ENCODE measurements at places on chromosomes 1 and 21.

GRCh38 chr21:14545906-14546480 is at the start of gene SAMSN1:
TSS of gene SAMSN1 (minus strand) at chr21:14546315. CDS start at chr21:14546261, 54 bp downstream.
- DNase-seq = peak; percentile 35

- DNase-seq = no peak
Measured at GRCh38 chr1:175803413-175803812, 60.0 kb upstream of the TNR start.

DNA sequence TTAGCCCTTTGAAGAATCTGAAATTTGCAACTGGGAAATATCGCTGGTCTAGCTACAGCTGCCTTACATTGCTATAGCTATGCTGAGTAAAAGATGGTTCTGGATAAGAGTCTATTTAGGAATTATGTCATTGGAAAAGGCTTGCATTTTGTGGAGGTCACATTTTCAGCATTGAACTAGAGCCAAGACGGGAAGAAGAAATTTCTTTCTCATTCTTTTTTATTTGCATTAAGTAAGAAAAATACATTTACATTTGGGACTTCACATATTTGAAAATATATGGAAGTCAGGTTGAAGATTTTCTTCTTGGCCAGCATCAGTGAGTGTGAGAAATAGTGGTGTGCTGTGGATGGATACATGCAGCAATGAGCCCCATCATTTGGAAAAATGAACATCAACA is 291.6 kb downstream of the PTBP2 start:
- no peak for DNase-seq

DNA sequence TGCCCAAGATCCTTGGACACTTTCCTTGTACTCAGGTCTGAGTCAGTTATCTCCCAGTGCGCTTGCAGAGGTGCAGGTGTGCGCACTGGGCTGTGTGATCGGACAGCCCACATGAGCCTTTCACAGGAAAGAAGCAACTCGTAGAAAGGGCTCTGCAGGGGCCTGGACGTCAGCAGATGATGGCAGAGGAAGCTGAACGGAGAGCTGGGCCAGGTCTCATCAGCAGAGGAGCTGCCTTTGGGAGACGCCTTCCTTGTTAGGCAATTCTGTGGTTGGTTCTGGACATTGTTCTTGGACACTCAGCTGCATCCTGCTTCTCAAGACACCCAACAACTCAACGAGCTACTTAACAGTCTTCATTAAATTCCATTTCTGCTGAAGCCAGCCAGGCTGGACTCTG is 7.5 kb upstream of the PROK1 start:
- no peak for DNase-seq

GRCh38 chr1:110292031-110292741 is 47.0 kb upstream of the RBM15 start:
- DNase-seq = no peak

DNA sequence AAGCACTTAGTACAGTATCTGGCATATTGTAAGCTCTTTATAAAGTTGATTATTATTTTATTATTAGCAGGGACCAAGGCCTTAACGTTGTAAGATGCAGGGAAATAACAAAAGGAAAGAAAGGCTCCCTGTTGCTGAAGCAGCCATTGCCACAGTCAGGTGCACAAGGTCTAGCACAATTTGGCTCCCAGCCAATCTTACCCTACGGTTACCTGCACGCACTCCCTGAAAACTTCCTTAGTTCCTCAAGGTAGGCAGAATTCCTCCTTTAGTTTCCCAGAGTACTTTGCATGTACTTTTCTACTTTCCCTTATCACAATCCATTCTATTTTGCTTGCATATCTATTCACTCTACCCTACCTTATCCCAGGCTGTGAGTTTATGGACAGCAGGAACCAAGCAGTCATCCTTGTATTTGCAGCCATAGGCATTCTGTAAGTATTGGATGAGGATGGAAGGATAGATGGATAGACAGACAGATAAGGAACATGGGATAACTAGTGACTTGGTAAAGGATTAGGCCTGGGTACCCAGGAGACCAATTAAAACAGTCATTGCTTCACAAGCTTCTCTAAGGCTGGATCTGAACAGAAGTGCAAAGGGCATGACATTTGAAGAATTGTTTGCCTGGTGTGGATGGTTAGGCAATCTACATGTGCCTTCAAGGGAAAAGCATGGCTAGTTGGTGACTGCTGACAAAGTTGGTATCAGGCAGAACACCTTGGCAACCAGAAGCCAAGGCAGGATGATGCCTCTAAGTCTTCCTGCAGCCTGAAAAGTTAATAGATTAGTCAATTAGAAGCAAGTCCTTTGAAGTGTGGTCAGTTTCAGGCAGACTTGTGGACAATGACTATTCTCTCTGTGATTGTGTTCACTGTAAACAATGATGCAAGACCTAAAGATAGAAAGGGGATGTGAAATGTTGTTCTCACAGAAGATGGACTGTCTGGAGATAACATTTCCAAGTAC is 20.8 kb upstream of the JAK1 start:
- DNase-seq = no peak

DNA sequence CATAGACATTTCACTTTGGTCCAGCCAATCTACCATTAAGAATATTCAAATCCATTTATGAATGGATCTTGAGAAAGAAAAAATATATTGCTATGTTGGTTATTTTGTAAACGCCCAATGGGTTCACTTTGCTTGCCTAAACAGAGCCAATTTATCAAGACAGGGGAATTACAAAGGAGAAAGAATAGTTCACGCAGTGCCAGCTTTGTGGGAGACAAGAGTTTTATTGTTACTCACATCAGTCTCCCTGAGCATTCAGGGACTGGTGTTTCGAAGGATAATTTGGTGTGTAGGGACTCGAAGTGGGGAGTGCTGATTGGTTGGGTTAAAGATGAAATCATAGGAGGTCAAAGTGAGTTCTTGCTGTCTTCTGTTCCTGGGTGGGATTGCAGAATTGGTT is 135.3 kb downstream of the GABPA start:
- DNase-seq = no peak

DNA sequence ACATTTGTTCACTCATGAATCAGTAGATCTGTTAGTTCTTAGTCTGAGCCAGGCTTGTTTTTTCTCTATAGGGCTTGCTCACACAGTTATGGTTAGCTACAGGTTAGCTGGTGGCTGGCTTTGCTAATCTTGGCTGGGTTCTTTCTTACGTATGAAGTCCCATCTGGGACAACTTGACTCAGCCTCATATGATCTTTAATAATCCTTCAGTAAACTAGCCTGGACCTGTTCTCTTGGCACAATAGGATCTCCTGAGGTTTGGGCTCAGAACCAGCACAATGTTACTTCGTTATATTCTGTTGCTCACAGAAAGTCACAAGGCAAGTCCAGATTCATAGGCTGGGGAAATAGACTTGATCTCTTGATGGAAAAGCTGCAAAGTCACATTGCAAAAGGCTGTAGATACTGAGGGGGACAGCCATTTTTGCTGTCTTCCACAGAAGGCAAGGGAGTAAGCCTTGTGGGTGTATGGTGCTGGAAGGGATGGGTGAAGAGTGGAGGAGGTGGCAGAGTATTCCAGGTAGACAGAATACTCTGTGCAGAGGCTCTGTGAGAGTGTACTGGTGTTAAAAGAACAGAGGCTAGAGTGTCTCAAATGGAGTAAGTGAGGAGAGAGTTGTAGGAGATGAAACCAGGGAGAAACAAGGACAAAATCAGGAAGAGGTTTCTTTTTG is 24.4 kb downstream of the EFCAB7 start:
- DNase-seq = no peak

DNA sequence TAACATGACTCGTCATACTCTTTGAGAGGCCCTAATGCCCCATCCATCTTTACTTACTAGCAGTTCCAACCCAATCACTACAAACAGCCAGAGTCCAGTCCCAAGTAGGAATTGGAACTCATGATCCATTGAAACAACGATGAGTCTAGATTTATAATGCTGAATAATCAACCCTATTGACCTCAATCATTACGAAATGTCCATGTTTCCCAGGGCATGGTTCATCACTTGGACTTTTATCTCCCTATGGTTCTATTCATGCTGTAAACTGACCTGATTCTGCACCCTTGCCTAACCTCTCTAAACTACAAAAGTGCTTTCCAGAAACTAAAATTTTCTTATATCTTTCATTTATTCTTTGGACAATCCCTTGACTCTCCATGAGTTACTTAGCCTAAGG is 840.0 kb upstream of the B3GALT2 start:
- DNase-seq = no peak

- no peak for DNase-seq
Measured at GRCh38 chr21:44288251-44289110, 2.8 kb downstream of the AIRE start.

DNA sequence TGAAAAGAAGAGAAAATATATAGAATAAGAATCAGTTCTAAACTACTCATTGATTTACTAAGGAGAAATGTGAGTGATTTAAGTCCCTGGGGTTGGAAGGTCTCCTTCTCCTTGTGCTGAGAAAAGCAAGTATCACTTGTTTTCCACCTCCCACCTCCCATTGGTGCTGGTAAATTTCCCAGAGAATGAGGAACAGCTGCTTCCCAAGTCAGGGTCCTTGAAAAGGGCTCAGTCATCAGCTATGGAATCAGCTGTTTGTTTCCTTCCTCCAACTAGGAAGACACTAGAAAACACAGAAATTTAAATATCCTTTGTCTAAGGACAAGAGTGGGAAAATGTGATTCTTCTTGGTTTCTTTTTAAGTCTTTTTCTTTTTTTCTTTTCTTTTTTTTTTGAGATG is 131.3 kb upstream of the C1orf21 start:
- DNase-seq = no peak

GRCh38 chr1:47395433-47395832 is 20.7 kb upstream of the FOXE3 start:
- DNase-seq = no peak

DNA sequence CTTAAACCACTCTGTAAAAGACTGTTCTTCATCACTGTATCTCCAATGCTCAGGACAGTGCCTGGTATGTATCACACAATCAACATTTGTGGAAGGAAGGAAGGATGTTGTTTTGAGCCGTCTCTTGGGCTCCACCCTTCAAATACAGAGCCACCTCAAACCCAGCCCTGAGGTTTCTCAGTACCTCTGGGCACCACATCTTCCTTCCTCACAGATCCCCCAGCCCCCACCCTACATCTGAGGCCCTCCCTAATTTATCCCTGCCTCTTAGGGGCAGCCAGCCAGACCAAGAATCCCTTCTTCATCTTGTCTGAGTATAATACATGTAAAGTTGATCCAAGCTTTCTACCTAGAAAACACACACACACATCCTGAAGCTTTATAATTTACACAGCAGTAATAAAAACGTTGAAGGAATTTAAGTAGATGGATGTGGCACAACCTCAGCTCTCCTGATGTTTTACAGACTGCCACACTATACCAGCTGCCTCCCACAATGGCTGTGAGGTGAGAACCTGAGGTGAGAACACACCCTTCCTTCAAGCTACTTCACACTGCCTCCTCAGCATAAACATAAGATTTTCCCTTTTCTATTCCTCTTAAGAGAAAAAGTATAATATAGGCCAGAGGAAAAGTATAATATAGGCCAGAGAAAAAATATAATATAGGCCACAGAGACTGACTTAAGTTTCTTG is 48.5 kb downstream of the CDC7 start:
- DNase-seq = no peak

GRCh38 chr1:103218821-103219220 is 110.5 kb upstream of the COL11A1 start:
- no peak for DNase-seq

DNA sequence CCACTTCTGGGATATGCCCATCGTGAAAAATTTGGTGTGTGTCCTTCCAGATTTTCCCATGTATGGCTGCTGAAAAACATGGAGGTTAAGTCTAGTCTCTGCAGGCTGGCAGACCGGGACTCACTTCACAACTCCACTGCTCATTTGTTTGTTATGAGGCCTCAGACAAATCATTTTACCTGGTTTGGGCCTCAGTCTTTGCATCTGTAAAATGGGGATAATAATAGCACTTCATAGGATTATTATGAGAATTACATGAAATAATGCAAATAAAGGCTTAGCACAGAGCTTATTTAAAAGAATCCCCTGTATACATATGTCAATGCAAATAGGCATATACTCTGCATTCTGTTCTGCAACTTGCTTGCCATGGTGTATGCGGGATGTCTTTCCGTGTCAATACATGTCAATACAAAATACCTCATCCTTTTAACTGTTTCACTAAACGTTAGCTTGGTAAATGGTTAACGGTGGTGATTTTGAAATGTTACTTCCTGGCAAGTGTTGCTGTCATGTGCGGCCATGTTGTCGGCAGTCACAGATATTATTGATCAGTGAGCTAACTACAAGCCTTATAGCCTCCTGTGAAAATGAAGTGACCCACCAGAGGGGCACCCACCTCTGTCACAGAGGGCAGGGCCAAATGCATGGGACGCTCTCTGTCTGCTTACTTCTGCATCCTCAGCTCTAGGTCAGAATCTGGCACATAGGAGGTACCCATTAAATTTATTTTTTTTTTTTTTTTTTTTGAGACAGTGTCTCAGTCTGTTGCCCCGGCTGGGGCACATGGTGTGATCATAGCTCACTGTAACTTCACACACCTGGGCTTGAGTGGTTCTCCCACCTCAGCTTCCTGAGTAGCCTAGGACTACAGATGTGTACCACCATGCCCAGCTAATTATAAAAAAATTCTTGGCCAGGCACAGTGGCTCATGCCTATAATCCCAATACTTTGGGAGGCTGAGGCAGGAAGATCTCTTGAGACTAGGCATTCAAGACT is 4.3 kb downstream of the LCK start:
- DNase-seq = no peak

DNA sequence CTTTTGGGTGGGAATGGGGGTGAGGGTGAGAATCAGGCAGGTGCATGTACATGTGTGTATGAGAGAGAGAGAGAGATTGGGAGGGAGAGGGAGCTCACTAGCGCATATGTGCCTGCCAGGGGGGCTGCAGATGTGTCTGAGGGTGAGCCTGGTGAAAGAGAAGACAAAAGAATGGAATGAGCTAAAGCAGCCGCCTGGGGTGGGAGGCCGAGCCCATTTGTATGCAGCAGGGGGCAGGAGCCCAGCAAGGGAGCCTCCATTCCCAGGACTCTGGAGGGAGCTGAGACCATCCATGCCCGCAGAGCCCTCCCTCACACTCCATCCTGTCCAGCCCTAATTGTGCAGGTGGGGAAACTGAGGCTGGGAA is 95.0 kb downstream of the EPHB2 start:
- no peak for DNase-seq

GRCh38 chr21:15839601-15840000 is 109.8 kb downstream of the USP25 start:
- DNase-seq = no peak

GRCh38 chr1:197808880-197809279 is 33.6 kb upstream of the DENND1B start:
- no peak for DNase-seq

GRCh38 chr1:42981255-42981805 is 22.7 kb upstream of the SLC2A1 start:
- DNase-seq = no peak

DNA sequence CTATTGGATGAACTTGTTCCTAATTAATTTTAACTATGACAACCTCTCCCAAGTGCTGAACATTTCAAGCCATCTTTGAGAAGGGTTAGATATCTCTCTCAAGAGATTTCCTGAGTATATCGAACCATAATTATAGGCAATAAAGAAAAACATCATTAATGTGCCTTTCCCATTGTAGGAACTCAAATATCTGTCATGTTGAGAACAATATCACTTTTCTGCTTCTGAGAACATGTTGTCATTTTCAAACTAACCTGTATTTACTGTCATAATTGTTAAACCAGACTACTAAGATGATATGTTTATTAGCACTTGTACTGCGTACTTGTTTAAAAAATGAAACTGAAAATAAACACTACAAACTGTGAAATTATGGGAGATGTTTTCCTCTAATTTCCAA is 4.3 kb downstream of the EPS15 start:
- DNase-seq = no peak

- no peak for DNase-seq
Measured at GRCh38 chr1:45673956-45674355, 12.4 kb downstream of the GPBP1L1 start.

GRCh38 chr1:226951286-226952117 is 11.4 kb downstream of the COQ8A start:
- DNase-seq = no peak
